ENCODE measurements at places on chromosomes 3 and 15.

DNA sequence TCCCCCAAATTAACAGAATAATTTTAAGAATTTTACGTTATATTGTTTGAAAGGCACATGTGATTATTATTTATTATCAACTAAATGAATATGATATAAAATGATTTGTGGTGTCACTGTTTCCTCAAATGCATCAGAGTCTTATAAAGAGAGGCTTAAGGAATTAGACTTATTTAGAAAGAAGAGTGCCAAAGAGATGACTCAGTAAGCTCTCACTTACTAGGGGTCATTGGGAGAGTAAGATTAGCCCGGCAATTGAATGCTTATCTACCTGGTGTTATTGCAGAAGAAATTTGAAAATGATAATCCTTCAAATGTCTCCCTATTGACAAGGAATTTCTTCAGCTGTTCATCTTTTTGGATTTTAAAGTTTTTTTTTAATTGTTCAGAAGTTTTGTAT lies 408.7 kb downstream of the OXSM start:
- no peak for DNase-seq

GRCh38 chr15:63365273-63365680 lies 16.4 kb downstream of the CA12 start:
- DNase-seq: no peak

DNA sequence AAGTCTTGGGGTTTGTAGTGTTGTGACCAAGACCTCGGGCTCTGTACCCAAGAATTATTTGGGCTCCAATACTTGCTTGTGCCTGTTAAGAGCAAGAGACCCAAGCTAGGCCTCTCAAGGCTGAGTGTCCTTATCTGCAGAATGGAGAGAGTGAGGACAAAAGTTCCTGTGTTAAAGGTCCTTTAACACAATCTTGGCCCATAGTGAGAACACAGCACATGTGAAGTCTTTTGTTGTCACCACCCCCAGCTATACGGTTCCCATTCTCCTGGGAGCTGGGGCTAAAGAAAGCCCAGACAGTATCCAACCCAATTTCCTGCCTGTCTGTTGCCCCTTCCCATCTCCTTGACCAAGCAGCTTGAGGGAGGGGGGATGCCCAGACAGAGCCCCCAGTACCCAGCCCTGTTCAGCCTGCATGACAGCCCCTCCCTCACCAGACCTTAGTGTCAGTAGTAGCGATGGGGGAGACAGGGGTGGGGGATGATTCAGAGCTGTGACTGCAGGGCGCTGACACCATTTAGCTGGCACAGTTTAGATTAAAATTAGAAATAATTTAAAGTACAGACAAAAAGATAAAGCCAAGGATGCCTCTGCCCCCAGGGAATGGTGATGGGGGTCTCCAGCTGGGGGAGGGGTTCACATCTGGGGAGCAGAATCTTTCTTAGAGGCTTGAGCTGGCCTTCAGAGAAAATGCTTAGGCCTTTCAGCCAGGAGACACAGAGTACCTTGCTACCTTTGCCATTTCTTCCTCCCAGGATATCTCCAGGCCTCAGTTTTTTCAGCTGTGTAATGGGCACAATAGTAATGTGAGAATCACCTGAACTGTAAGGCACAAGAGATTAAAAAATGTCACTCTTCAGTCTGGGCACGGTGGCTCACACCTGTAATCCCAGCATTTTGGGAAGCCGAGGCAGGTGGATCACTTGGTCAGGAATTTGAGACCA lies 2.7 kb downstream of the PRKCD start:
- no peak for DNase-seq

GRCh38 chr15:98786717-98787116 lies 138.4 kb downstream of the IGF1R start:
- no peak for DNase-seq

DNA sequence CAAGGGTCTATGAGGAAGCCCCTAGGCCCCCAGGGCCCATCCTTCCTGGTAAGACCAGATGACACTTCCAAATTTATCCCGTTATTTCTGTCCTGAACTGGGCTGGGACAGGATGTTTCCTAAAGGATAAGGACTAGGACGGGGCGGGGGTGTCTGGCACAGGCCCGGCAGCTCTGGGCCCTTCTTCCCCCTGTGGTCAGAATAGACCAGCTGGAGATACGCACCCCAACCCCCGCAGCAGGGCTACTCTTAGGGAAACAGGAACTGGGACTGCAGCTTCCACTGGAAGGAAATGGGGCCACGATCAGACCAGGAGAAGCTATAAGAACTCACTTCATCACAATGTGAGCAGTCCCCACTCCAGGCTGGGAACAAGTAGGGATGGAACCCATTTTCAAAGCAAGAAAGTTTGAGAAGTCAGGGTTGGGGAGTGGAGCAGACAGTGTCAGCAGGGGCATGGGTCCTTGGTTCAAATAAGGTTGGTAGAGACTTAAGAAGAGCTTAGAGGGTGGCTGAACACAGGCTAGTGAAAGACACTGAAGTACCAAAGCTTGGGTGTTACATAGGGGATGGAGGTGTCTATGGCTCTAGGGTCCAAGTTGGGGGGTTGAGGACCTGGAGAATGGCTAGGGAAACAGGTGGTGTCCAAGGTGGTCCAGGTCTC lies 1.1 kb downstream of the NCKIPSD start:
- DNase-seq: no peak

GRCh38 chr3:122468896-122469533 lies 45.7 kb downstream of the KPNA1 start:
- no peak for DNase-seq

DNA sequence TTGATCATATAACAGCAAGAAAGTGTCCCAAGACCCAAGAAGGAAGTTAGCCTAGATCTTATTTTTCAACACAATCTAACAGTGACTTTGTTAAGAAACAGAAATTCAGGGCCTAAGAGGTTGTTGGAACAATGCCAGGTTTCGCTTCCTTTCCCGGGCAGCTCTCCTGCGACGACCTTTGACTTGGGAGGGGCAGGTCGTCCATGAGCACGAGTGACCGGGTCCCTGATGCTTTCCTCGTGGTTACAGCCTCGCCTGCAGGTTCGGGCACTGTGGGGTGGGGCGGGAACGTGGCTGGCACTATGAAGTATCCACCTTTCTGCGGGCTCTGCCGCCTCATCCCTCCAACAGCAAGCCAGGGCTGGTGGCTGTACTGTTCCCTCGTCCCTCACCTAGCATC lies 90.1 kb upstream of the RGMA start:
- peak; percentile 33 for DNase-seq

- DNase-seq: no peak
These were observed 1029.3 kb upstream of the CFAP20DC start for GRCh38 chr3:60079076-60079475.

- DNase-seq: peak; percentile 12
These were observed 421.7 kb upstream of the GOLIM4 start for GRCh38 chr3:168517249-168518071.

DNA sequence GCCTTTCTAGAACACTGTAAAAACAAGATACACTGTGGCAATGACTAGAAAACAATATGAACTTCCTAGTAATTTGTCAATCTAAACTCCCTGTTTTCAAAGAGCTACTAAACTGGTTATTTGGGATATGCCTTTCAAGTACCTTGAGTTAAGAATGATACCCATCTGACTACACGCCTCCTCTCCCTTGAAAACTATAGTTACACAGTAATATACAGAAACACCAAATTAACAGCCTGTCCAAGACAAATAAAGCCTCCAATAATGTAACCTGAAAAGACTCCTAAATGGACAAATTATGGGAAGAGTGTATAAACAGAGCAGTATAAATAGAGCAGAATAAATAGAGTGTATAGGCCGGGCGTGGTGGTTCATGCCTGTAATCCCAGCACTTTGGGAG lies 70.1 kb downstream of the SMARCC1 start:
- no peak for DNase-seq

GRCh38 chr15:68439506-68439905 lies 7.5 kb upstream of the ITGA11 start:
- DNase-seq: no peak

GRCh38 chr15:98878172-98878571 lies 129.4 kb downstream of the PGPEP1L start:
- no peak for DNase-seq
